ENCODE measurements at places on chromosomes 16 and 17. TPM values are rescaled to one million over a fixed set of nuclear protein-coding genes. Genes with fewer than 3 reads are reported as not detected.

DNA sequence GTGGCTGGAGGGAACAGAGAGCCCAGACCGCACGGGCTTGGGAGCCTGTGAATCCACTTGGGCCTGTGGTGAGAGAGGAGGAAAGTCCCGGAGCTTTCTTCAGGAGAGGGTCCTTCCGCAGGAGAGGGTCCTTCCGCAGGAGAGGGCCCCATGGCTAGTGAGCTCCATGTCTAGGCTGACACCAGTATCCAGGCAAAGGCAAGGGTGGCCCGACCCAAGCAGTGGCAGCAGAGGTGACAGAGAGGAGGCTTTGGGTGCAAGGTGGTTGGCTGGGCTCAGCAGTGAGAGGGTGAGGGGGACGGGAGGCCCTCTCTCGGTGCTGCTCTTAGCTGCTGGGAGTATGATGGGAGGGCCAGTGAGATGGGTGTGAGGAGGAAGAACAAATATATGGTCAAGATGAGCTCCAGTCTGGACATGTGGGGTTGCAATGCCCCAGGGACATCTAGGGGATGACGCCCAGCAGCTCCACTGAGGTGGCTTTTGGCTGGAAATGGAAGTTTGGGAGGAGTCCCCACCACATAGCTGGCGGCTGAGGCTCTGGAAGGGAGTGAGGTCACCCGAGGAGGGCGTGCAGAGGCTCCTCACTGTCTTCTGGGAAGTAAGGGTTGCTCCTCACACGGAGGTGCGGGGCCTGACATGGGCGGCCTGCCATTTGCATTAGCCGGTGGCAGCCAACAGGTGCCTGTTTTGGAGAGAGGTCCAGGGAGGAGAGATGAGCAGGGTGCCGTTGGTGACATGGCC lies 2.3 kb upstream of the HSD3B7 start:
- 0 out of 2 replicates have a peak, but pooled peaks cover 3% of the 10 kb centered on the region for H3K36me3 ChIP-seq
- peaks cover 19% of the 10 kb centered on the region for H3K4me1 ChIP-seq
- peak; percentile 97 for DNase-seq
- H3K4me3 ChIP-seq = no peak overlapping the region
- H3K27ac ChIP-seq = peak overlapping the region; percentile 80

GRCh38 chr16:83970430-83970815 lies 2.4 kb downstream of the NECAB2 start:
- no peak for DNase-seq

DNA sequence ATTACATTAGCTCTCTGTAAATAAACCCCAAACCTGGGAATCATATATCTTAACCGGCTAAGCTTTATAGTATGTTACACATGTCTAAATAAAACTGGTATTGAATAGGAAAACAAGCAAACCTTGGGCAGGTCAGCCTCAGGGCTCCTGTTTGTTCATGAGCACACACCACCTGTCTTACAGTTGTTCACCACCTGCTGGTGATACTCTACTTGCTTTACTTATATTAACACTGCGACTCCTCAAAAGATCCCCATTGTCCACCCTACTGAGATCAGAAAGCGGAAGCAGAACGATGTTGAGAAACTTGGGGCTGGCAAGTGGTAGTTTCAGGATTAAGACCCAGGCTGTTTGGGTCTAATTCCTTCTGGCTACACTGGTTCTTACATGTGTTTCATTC lies 16.4 kb downstream of the CDH13 start:
- no peak for DNase-seq
- no peaks in the 10 kb centered on the region for H3K27me3 ChIP-seq
- H3K4me3 ChIP-seq = no peak overlapping the region
- H3K36me3 ChIP-seq = no peaks in the 10 kb centered on the region
- H3K4me1 ChIP-seq = peaks cover 18% of the 10 kb centered on the region

- H3K27me3 ChIP-seq = no peaks in the 10 kb centered on the region
- no peak overlapping the region for H3K4me3 ChIP-seq
- H3K4me1 ChIP-seq = no peaks in the 10 kb centered on the region
- H3K36me3 ChIP-seq = no peaks in the 10 kb centered on the region
Observed at GRCh38 chr16:78108451-78108850, 9.0 kb downstream of the WWOX start.

- H3K27me3 ChIP-seq = peaks cover 22% of the 10 kb centered on the region
- no peak for DNase-seq
- H3K4me3 ChIP-seq = no peak overlapping the region
- no peak overlapping the region for H3K27ac ChIP-seq
- no peaks in the 10 kb centered on the region for H3K36me3 ChIP-seq
Observed at GRCh38 chr16:84291226-84291625, 3.5 kb upstream of the WFDC1 start.

DNA sequence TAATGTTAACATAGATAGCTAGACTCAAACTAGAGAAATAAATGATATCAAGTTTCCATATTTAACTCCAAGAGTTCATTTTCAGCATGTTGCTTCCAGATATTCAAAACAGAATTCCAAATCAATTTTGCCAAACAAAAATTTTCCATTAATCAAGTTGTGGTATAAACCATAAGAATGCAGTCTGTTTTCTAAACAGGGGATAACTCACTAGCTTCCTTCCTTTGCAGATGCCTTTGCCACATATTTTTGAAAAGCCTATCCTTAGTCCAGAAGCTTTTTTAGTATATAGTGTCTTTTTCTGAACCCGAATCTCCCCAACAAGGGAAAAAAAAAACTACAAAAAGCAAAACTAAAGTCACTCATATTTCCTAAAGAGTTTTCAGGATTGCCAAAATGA lies 61.5 kb downstream of the HELZ start:
- H3K4me3 ChIP-seq = no peak overlapping the region
- H3K27me3 ChIP-seq = no peaks in the 10 kb centered on the region
- H3K4me1 ChIP-seq = no peaks in the 10 kb centered on the region
- peaks cover 17% of the 10 kb centered on the region for H3K36me3 ChIP-seq
- H3K27ac ChIP-seq = no peak overlapping the region
- DNase-seq = peak; percentile 3

C16orf96 gene
- total RNA-seq = not detected

TBC1D3C gene
- total RNA-seq = not detected
